Fibroblast of mammary gland (primary cell): ENCODE measurements at places on chromosomes 16 and 17.

- peak; percentile 19 for DNase-seq
These were observed 604 bp upstream of the ZC3H18 start for GRCh38 chr16:88569614-88569984.

DNA sequence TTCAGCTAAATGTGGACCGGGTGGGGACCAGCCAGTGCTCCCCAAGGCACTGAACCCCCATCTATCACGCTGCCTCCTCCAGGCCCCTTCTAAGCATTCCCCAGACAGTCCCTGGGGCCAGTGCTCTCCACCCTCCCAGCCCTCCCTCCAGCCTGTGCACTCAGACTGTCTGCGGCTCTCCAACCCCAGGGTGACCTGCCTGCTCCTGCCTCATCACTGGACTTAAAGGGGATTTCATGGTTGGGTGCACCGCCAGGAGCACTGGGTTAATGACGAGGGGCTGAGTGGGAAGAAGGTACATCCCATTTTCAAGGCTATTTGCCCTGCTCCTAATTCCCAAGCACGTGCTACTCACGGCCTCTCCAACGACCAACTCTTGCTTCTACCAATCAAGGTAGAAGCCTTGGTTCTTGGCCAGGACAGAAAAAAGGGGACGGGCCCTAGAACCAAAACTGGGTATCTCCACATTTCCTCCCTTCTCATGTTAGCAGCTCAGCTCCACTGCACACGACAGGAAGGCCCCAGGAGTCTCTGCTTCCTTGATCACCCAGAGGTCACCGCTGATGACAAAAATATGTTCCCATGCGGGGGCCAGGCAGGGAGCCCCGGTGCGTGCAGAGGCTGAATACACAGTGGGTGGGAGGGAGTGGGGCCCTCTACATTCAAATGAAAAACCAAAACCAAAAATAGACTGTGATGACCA, 3.5 kb upstream of the ABR start:
- DNase-seq, result no peak

- no peak for DNase-seq
These were observed 15.9 kb upstream of the DOK4 start for GRCh38 chr16:57502048-57502775.

DNA sequence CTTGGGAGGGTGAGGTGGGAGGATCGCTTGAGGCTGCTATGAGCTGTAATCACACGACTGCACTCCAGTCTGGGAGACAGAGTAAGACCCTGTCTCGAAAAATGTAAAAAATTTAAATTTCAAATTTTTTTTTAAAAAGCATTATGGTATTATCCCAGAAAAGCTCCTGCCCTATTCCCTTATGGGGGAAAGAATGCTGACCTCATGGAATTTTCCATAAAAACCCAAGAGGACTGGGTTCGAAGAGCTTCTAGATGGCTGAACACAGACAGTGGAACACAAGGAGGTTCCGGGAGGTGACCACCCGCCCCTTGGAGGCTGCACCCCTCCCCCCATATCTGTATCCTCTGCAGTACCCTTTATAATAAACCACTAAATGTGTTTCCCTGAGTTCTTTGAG, 4.0 kb downstream of the EIF4A3 start:
- no peak for DNase-seq

DNA sequence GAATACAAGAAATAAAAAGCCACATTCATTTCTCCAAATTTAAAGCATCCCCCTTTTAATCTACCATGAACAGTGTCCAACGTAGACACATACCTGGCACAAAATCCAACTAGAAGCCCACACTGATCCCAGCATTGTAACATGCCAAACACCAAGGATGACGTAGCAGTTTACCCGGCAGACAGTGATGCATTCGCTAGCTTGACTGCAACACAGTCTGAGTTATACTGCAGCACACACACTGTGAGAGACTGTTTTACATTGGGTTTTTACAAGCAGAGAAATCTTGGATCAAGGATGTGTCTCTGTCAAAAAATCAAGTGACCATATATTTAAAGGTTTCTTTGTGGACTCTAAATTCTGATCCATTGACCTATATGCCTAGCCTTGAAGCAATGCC, 74.5 kb upstream of the C17orf78 start:
- DNase-seq, result peak; percentile 72

DNA sequence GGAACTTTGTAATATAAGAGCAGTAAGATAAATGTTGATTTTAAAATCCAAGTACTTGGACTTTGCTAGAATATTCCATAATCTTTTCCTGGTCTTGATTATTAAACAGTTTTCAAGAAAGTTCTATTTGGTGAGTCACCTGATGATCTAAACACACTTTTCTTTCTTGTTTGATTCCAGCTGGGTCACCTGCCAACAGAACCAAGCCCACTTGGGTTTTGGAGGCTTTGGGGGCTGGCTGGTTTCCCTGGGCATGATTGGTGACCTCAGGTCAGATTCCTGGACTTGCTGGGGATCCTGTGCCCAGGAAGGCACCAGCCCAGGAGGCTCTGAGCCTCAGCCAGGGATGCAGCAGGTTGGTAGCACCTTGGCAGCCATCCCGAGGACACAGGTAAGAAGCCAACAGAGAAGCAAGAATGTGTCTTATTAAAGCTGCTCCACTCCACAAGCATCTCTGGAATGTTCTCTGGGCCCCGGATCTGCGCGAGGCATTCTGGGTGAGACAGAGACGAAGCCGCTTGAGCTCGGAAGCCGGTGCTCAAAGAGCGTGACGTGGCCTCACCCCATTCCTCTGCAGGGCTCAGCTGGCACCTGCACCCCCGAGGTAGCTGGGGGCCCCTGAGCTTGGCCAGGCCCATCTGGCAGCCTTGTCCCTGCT, 3.1 kb upstream of the TEX19 start:
- DNase-seq, result no peak

DNA sequence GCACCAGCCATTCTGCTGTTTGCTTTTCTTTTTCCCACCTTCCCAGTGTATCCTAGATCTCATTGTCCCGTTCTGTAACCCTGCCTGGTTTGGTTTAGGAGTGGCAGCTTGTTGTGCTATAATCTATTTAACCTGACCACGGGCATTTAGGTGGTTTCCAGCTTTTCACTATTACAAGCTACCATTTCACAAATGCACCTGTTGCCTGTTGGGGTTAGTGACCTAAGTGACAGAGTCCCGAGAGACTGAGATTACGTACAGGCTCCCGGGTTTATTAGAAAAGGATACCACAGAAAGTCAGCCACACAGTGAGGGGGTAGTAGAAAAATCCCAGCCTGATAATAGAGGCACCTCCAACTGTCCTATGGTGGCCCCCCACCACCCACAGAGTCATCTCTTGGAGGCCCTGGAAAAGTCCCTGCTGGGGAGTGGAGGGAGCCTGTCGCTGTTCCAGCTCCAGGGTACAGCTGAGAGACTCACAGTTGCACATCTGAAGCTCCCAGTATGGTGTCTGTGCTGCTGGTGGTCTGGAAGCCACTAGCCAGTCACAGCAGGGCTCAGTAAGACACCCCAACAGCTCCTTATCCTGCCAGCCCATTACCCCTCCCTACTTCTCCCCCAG, 21.2 kb downstream of the CLEC16A start:
- DNase-seq, result no peak

- DNase-seq, result peak; percentile 74
These were observed 62.1 kb downstream of the RMI2 start for GRCh38 chr16:11407047-11407982.

DNA sequence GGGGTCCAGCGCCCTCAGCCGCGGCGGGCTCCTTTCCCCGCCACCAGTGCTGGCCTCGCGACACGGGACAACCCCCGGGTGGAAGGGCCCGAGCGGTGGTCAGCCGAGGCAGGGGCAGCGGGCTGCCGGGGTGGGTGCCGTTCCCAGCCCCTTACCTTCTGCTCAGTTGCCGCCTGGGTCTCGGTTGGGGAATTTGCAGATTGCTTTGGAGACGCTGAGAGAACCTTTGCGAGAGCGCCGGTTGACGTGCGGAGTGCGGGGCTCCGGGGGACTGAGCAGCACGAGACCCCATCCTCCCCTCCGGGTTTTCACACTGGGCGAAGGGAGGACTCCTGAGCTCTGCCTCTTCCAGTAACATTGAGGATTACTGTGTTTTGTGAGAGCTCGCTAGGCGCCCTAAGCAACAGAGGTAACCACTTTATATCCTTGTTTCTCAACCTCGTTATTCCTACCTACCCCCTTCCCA, 381 bp downstream of the CTNS start:
- DNase-seq, result no peak
